ENCODE measurements at places on chromosomes 12 and 14. TPM values are rescaled to one million over a fixed set of nuclear protein-coding genes. Genes with fewer than 3 reads are reported as not detected.

DBX2 gene
- total RNA-seq, result not detected

C12orf50 gene
- not detected for total RNA-seq

EGLN3 gene
- 0.45 TPM for total RNA-seq

ACVRL1 gene
- total RNA-seq, result 0.53 TPM

LRRC10 gene
- not detected for total RNA-seq

IAPP gene
- not detected for total RNA-seq

GPR65 gene
- not detected for total RNA-seq

All from A375 (cell line).